Panc1 (cell line): ENCODE measurements at places on chromosomes 7 and 10.

GRCh38 chr10:96984541-96985131 lies 152.5 kb downstream of the LCOR start:
- DNase-seq: no peak

GRCh38 chr7:24826662-24827020 lies 69.4 kb upstream of the GSDME start:
- no peak for DNase-seq

DNA sequence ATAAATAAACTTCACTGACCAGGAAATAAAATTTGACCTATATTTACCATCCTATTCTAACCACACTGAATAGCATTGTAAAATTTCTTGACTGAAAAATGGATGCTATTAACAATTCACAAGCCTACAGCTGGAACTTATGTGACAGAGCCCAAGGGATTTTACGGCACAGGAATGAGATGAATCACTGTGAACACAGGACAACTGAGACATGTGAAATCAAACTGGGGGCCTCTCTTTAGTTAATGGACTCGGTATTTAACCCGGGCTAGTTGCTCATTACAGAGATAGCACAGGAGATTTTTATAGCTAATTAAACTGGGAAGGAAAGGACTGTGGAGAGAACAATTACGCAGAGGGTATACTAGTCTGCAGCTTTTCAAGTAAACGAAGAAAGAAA lies 100.6 kb downstream of the MICU1 start:
- no peak for DNase-seq

- DNase-seq: no peak
These were observed 281.9 kb downstream of the PPP1R3A start for GRCh38 chr7:113636727-113637421.

- no peak for DNase-seq
These were observed 16.4 kb downstream of the SRI start for GRCh38 chr7:88203401-88203800.

- peak; percentile 58 for DNase-seq
These were observed 143.0 kb upstream of the HDAC9 start for GRCh38 chr7:18352339-18353255.

DNA sequence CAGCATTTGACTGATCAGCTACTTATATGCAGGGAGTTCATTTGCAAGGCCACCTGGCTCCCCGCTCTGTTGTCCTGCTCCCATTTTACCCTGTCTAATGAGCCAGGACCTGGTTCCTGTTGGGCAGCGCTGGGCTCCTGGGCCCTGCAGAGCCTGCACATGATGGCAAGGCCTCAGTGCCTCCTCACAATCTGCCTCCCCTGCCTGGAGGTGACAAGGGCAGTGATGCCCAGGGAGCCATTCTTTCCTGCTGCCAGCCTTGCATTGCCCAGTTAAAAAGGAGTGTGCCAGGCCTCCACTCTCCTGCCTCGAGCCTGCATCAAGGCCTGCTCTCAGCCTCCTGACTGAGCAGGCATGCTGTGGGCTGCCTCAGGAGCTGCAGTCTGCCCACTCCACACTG lies 28.5 kb downstream of the CHAT start:
- no peak for DNase-seq

DNA sequence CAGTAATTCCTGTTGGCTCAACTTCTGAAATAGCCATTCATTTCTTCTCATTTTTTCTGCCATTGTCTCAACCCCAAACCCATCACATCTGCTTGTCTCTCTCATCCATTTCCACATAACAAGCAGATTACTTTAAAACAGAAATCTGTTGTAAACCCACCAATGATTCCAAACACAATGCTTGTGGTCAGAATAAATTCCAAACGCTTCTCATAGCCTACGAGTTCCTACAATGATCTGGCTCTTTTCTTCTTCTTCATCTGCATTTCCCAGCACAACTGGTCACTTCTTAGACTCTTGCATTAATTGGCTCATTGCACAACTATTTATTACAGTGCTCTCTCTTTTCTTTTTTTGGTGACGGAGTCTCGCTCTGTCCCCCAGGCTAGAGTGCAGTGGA lies 364.1 kb downstream of the GATA3 start:
- no peak for DNase-seq

GRCh38 chr7:135801045-135801693 lies 52.6 kb upstream of the FAM180A start:
- peak; percentile 56 for DNase-seq

DNA sequence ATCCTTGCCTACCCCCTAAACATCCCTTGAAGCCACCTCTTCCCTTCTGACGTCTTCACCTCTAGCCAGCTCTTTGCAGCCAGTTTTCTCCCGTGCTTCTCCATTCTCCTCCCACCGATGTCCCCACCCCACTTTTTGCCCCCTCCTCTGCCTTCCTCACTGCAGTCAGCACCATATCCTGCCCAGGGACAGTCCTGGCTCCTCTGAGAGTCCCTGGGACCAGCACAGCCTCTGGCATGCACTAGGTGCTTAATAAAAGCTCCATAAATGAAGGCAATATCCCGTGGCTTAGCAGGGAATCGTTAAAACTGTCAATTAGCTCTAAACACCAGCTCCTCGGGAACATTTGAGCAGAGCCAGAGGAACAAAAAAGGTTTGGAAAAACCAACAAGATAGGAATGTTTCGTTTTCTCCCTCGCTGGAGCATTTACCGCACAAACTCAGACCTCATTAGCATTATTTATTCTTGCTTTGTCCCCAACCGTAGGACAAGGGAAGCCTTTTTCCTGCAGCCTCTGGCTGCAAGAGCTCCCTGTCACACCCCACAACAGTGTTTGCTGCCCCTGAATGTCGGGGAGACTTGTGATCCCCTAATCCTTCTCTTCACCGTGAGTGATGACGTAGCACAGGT lies 16.1 kb downstream of the MYL10 start:
- DNase-seq: no peak

DNA sequence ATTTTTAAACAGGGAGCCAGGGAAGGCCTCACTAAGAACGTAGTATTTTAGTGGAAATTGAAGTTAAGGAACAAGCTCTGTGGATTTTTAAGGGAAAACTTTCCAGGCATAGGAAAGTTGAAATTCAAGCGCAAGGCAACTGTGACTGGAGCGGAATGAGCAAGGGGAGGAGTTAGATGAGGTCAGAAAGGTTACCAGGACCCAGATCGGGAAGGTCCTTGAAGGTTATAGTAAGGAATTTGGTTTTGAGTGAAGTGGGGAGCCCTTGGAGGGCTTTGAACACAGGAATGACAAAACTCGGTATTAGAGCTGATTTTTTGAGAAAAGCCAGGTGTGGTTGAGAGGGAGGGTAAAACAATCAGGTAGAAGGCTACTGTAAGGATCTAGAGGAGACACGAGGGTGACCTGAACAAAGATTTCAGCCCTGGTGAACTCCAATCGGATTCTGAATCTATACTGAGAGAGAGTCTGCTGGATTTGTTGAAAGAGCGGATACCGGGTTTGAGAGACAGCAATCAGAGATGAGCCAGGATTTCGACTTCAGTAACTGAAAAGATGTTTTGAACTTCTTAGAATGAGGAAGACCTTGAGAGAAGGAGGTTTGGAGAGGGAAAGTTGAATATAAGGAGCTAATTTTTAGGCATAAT lies 1013.9 kb downstream of the NRG3 start:
- no peak for DNase-seq

DNA sequence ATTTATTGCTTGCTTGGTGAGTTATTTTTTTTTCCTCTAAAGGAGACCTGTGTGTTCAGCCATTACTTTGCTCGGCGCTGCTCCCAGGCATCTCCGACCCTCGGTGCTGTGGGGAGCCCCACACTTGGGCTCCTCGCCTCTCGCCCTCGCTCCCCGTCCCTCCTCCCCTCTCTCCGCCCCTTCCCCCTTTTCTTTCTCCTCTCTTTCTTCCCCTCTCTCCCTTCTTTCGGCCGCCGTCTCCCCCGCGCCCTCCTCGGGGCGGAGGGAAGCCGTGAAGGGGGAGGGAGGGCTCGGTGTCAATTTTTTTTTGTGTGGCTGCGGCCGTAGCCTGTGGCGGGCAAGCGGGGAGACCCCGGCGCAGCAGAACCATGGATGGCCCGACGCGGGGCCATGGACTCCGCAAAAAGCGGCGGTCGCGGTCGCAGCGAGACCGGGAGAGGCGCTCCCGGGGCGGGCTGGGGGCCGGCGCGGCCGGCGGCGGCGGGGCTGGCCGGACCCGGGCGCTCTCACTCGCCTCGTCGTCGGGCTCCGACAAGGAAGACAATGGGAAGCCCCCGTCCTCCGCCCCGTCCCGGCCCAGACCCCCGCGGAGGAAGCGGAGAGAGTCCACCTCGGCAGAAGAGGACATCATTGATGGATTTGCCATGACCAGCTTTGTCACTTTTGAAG lies 1.1 kb downstream of the AUTS2 start:
- DNase-seq: no peak

DNA sequence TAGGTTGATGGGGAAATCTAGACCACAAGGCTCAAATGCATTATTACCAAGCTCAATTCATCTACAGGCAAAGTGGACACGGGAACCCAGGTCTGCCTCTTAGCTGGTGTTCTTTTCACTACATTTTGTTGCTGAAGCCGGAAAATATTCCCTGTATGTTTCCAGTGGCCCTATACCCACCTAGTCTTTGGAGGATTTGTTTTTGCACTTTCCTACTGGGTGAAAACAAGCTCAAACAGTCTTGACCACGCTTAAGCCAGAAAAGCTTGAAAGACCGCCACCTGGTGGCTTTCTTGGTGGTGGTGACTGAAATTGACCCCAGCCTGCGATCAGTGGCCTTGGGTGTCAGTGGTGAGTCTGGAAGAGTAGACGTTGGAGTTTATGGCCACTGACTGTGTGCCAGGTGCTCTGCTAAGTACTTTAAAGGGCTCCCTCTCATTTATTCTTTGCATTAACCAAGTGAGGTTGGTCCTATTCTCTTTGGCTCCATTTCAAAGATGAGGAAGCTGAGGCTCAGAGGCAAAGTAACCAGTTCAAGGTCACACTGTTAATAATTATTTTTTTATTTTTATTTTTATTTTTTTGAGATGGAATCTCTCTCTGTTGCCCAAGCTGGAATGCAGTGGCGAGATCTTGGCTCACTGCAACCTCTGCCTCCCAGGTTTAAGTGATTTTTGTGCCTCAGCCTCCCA lies 11.1 kb upstream of the CRTAC1 start:
- DNase-seq: peak; percentile 58

GRCh38 chr7:101401390-101402080 lies 38.9 kb downstream of the COL26A1 start:
- DNase-seq: no peak

GRCh38 chr10:115024371-115024770 lies 68.8 kb upstream of the ATRNL1 start:
- no peak for DNase-seq

GRCh38 chr7:66176914-66177313 lies 28.2 kb upstream of the TPST1 start:
- DNase-seq: no peak

DNA sequence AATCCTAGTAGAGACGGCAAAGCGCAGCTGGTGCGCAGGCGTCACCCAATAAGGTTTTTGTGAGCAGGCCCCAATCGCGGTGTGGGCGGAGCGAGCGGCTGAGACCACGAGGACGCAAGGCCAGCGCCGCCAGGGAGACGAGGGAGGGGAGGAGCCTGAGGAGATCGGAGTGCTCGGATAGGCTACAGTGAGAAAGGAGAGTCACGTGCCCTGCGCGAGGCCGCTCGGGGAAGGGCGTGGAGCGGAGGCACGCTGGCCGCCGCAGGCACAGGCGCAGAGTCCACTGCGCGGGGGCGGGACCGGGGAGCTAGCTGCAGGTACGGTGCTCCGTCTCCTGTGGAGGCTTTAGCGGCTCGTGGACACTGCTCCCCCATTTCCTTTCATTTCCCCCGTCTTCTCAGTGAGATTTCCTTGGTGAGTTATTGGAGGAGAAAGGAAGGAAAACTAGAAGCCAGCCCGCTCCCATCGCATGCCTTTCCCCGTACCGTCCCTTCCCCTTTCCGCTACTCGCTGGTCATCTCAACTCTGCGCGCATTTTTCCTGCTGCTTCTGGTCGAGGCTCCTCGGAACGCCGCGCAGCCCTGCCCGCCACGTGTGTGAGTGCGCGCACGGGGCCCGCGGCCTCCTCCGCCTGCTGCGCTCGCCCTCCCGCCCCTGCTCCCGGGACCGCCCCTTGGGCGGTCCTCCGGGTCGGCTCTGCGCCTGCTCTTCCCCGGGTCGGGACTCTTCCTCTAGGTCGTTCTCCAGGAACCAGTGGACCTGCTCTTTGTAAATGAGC lies at the start of gene THNSL1:
THNSL1 (plus strand) TSS at position 237 of the 778 bp plus-strand sequence. CDS start 6,612 bp downstream, outside the sequence.
- DNase-seq: peak; percentile 91

DNA sequence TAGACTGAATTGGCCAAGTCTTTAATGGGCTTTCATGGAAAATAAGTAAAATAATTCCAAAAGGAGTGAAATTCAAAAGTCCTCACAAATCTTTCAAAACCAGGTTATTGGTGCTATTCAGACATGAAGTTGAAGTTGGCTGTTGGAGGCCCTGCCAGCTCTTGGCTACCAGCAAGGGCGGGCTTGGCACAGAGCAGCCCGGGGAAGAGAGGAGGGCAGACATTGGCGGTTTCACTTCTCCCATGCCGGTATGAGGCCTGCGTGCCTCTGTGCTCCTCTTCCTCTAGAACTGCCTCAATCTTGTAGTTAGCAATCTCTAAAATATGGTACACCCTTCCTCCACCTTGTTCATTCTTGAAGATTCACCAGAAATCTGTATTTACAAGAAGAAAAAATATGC lies 16.4 kb upstream of the NPS start:
- no peak for DNase-seq

GRCh38 chr10:77989081-77989724 lies 40.1 kb downstream of the POLR3A start:
- DNase-seq: no peak

DNA sequence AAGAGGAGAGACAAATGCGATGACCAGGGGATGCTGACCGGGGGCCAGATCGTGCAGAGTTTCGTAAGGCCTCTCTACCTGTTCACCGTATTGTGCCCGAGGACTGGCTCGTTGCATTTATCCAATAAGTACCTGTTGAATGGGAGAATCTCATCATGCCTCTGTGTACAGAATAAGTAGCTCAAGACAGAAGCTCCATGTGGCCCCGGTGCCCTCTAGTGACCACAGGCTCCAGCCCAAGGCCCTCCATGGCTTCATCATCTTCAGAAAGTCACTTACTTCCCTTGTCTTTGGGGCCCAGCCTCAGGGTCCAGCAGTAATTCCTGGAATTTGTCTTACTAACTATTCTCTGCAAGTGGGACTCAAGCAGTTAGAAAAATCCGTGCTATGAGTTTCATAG lies 151.0 kb downstream of the CHN2 start:
- no peak for DNase-seq

GRCh38 chr10:102511583-102512274 lies 8.0 kb downstream of the SUFU start:
- no peak for DNase-seq

GRCh38 chr10:72649291-72649690 lies 23.4 kb upstream of the MICU1 start:
- DNase-seq: no peak

- DNase-seq: no peak
These were observed 37.6 kb downstream of the CPXM2 start for GRCh38 chr10:123854003-123854402.

GRCh38 chr7:4000139-4000538 lies 682.0 kb upstream of the FOXK1 start:
- no peak for DNase-seq

GRCh38 chr7:49527182-49527581 lies 246.3 kb upstream of the VWC2 start:
- DNase-seq: no peak

- DNase-seq: no peak
These were observed 283.9 kb downstream of the PLXDC2 start for GRCh38 chr10:20100171-20100570.

- DNase-seq: peak; percentile 75
These were observed 557 bp upstream of the TAX1BP1 start for GRCh38 chr7:27739301-27739908.

- no peak for DNase-seq
These were observed 273.0 kb upstream of the YAE1 start for GRCh38 chr7:39293056-39293823.
